Activated CD8-positive, alpha-beta memory T cell treated with anti-CD3 and anti-CD28 coated beads, Interleukin-2, amount 50 U/mL, for 4 hours (primary cell): ENCODE measurements at places on chromosomes 3 and 15.

- DNase-seq = no peak
Measured at GRCh38 chr3:71599416-71599815, 15.9 kb upstream of the FOXP1 start.

- DNase-seq = no peak
Measured at GRCh38 chr3:71903112-71903495, 118.2 kb upstream of the PROK2 start.

DNA sequence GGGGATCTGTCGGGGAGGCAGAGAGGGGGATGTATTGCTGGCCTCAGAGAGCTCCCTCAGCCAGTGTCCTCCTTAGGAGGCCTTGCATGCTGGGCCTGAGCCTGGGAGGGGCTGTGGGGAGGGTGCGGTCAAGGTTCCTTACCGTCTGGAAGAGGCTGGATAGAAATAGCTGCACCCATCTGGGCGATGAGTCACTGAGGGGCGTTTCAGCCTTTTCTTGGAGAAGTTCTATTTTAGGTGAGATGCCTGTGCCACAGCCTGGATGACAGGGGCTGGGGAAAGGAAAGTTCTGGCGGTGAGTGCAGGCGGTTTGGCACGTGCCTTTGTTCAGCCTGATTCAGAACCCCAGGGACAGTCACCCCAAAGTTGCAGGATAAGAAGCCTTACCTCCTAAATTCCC, 35.7 kb upstream of the APEH start:
- DNase-seq = no peak

DNA sequence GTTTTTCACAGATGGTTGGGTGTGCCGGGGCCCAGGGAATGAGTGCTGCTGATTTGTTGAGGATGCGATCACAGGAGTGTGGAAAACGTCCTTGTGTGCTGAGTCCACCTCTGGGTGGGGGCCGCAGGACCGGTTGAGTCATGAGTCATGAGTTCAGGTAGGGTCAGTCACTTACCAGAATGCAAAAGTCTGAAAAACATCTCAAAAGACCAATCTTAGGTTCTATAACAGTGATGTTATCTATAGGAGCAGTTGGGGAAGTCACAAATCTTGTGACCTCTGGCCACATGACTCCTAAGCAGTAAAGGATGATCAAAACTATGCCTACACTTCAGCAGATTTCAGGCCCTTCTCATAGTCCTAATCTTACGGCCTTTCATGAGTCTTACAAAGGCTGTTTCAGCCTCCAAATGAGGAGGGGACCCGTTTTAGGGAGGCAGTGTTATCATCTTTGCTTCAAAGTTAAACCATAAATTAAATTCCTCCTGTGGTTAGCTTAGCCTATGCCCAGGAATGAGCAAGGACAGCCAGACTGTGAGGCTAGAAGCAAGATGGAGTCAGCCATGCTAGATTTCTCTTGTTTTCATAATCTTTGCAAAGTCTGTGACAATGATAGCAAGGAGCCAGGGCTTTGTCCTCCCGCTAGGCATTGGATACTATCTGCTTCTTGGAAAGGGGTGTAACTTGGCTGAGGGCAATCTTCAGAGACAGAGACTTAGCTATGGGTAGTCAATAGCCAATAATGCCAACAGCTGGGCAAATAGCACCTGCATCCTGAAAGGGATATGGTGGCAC, 30.6 kb upstream of the PIAS1 start:
- DNase-seq = no peak

- no peak for DNase-seq
Measured at GRCh38 chr15:74326746-74327145, 40.7 kb downstream of the CYP11A1 start.

GRCh38 chr3:111568911-111569310, 26.2 kb downstream of the ZBED2 start:
- DNase-seq = no peak

- DNase-seq = no peak
Measured at GRCh38 chr3:151227266-151227806, 24.3 kb upstream of the GPR171 start.

GRCh38 chr3:148329481-148330235, 368.0 kb upstream of the AGTR1 start:
- DNase-seq = no peak

DNA sequence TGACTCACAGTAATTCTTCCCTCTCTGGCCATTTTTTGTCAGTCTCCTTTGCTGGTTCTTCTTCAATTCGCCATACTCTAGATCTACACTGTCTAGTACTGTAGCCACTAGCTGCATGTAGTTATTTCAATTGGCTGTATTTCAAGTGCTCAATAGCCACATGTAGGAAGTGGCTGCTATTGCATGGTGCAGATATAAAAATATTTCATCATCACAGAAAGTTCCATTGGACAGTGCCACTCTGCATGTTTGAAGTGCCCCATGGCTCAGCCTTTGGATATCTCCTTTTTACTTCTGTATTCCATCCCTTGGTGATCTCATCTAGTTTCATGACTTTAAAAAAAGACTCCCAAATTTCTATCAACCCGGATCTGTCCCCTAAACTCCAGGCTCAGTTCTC, 22.1 kb downstream of the PPP2R3A start:
- no peak for DNase-seq

DNA sequence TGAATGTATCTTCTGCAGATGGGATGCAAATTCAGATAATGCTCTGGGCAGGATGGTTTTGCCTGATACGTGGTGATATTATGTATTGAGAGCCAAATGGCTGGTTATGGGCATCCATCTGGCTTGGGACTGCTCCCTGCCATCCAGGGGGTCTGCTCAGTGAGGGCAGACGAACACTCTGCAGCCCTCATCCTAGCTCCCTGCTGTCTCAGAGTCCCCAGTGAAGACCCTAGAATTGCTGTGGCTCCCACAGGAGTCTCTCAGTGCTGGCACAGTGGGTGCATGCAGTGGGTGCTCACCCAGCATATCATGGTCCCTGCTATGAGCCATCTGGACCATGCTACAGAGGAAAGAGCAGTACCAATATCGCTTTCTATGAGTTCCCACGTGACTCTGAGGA, 10.3 kb downstream of the CX3CR1 start:
- DNase-seq = no peak

- DNase-seq = no peak
Measured at GRCh38 chr15:49621887-49622286, 1.0 kb downstream of the DTWD1 start.

GRCh38 chr15:62783303-62783957, 259.1 kb upstream of the TPM1 start:
- no peak for DNase-seq

GRCh38 chr3:160136421-160136820, 88.8 kb upstream of the C3orf80 start:
- no peak for DNase-seq

GRCh38 chr3:147418808-147419701, 9.9 kb downstream of the ZIC1 start:
- no peak for DNase-seq

DNA sequence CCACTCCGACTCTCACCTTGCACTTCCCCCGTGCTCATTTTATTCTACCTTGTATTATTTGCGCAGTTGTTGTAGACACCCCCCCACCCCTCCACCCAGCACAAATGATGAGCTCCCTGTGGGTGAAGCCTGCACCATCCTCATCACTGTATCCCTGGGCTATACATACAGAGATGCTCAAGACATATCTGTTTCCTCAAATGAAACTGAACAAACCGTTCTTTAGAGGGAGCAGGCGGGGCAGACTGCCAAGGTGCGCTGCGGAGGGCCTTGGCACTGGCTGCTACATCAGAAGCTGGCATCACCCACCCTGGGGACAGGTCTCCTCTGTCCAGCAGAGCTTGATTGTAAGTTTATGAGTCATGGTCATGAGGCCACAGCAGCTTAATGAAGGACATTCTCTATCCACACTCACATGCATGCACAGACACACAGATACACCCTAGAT, 29.0 kb downstream of the ADCY5 start:
- DNase-seq = no peak
